ENCODE measurements at places on chromosomes 1 and 21.

DNA sequence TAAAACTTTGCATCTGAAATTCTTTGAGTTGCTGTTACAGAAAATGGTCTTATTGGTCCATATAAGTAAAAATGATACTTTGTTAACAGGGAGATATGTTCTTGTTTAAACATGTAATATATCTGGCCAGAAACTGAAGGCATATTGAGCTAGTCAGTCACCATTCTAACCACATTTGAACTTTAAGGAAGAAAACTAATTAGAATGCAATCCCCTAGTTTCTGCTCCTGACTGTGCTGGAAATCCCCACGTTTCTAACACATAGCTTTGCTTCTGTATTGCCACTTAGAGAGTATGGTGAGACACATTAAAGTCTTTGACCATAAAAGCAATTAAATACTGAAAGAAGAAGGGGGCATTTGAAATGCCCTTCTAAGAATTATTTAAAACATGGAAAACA is 32.1 kb upstream of the HIVEP3 start:
- peak; percentile 6 for DNase-seq

GRCh38 chr1:186770421-186770820 is 58.3 kb upstream of the PLA2G4A start:
- no peak for DNase-seq

- no peak for DNase-seq
Observed at GRCh38 chr1:59718989-59719360, 95.8 kb upstream of the HOOK1 start.

GRCh38 chr21:44946254-44947041 is 6.6 kb downstream of the SLX9 start:
- no peak for DNase-seq

- no peak for DNase-seq
Observed at GRCh38 chr1:6867729-6868659, 82.7 kb downstream of the CAMTA1 start.

DNA sequence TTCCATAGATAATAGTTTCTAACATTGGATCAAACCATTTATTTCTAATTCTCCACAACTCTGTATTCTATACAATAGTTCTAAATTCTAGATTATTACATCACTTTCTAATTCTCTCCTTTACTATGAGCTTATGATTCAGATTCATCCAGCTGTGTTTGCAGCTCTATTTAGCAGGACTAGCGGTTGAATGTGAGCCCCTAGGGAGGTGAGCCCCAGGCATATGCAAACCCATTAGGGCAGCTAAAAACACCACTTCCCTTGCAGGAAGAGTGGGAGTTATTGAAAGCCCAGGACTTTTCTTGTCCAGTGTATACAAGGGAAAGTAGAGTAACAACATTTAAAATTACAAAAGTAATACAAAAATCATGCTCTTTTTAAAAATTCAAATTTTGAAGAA is 56.9 kb downstream of the KRTAP19-8 start:
- no peak for DNase-seq

DNA sequence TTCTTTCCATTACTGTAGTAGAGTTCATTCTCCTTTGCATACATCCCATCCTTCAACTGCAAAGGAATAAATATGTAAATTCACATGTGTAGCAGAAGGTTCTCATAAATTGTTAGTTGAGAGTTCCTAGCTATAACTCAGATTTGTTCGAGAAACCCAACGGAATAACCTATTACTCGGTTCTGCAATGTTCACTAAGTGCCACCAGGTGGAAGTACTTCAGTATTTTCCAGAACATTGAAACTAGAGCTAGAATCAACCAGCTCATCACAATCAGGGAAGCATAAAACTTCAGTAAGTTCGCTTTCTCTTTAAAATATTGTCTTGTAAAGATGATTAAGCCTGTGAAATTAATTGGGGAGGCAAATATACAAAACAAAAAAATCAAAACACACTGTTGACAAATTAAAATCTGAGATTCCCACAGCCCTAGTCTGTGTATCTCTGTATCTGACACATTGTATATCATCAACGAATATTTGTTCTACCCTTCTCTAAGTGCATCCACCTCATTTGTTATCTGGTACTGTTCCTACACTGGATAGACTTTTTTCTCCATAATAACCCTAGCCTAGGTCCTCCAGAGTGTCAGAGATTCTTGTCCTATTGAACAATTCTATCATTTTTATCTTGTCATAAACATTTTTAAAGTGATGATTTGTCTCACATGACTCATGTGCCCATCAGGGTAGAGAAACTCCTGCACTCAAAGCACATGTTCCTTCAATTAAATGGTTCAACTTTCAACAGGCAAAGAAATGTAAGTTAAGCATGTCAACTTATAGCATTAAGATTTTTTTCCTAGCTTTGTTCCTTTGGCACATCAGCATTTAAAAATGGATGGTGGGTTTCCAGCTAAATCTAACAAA is 31.9 kb downstream of the MROH9 start:
- peak; percentile 18 for DNase-seq

- DNase-seq: no peak
Observed at GRCh38 chr1:91901231-91901630, 15.3 kb upstream of the TGFBR3 start.

GRCh38 chr1:91124290-91124985 is 102.6 kb upstream of the ZNF644 start:
- DNase-seq: peak; percentile 84

DNA sequence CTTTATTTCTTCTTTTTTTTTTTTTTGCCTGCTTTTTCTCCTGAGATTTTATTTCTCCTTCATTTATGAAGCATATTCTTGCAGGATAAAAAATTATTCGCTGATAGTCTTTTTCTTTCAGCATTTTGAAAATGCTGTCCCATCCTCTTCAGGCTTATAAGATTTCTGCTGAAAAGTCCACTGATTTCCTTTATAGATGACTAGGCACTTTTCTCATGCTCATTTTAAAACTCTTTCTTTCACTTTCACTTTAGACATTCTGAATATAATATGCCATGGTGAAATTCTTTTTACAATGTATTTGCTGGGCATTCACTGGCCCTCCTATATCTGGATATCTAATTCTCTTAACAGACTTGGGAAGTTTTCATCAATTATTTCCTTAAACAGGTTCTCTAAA is 25.5 kb upstream of the GTF2B start:
- no peak for DNase-seq

DNA sequence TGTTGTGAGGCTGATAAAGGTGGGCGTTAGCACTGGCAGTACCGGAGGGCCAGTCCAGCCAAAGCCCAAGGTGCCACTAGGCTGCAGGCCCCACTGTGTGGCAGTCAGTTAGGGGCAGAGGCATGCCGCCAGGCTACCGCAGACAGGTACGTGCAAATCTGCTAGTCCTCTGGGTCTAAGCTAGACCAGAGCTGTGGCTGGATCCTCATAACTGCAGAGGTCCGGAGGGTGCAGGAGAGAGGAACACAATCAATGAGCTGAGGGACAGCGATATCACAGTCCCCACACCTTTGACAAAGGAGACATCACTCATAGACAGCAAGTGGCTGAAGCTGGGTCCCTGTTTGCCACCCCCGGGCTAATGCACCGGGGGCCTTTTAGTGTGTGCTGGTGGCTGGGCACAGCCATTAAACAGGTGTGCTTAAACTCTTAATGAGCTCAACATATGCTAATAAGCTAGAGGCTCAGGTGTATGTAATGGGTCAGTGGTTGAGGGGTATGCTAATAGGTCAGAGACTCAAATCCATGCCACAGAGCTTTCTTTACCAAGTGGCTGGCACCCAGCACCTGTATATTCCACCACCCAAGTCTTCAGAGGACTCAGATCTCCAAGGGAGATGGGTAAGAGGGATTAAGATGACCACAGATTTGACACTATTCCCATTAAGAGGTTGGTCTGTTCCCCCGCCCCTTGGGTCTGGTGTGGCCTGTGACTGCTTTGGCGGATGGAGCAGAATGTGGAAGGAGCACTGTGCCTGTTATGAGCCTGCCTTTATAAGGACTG is 82.0 kb downstream of the GLIS1 start:
- no peak for DNase-seq

GRCh38 chr1:159941141-159941540 is 4.3 kb downstream of the IGSF9 start:
- DNase-seq: no peak

- DNase-seq: peak; percentile 52
Observed at GRCh38 chr21:36079010-36079649, 9.3 kb downstream of the CBR1 start.

DNA sequence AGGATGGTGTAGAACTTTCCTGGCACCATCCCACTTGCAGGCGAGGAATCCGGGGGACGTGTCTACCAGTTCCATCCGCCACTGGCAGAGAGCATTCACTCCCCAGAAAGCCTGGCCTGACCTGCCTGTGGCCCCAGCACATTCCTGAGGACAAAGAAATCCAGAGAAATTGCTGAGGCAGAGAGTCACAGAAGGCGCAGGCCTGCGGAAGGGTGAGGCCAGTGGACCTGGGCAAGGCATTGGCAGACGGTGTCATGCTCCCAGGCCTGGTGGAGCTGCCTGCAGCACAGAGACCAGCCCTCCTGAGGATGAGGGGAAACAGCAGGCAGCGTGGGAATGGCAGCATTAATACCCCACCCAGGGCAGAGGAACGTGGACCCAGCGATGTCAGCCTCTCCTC is 81.2 kb upstream of the F3 start:
- DNase-seq: no peak

GRCh38 chr1:156319664-156320063 is 18.4 kb downstream of the CCT3 start:
- DNase-seq: no peak

- DNase-seq: no peak
Observed at GRCh38 chr21:38863291-38863690, 57.6 kb downstream of the ETS2 start.

- DNase-seq: peak; percentile 50
Observed at GRCh38 chr1:223748773-223749733, 36.7 kb downstream of the CAPN2 start.

- DNase-seq: no peak
Observed at GRCh38 chr1:228292609-228292911, 84.7 kb downstream of the OBSCN start.

- DNase-seq: no peak
Observed at GRCh38 chr1:58754073-58754613, 29.7 kb downstream of the JUN start.

DNA sequence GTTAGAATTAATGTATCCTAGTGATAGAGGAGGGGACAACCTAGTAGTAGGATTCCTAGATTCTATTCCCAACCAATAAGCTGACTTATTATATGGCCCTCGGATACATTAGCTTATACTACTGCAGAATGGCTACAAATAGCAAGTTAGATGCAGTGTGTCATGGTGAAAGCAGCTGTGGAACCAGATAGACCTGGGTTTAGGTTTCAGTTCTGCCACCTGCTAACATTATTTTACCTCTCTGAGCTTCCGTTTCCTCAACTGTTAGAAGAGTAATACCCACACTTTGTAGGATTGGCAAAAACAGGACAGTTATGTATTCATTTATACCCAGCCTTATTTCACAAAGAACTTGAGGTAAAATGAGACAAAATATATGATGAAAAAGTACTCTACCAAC is 21.6 kb upstream of the MAGOH start:
- no peak for DNase-seq

DNA sequence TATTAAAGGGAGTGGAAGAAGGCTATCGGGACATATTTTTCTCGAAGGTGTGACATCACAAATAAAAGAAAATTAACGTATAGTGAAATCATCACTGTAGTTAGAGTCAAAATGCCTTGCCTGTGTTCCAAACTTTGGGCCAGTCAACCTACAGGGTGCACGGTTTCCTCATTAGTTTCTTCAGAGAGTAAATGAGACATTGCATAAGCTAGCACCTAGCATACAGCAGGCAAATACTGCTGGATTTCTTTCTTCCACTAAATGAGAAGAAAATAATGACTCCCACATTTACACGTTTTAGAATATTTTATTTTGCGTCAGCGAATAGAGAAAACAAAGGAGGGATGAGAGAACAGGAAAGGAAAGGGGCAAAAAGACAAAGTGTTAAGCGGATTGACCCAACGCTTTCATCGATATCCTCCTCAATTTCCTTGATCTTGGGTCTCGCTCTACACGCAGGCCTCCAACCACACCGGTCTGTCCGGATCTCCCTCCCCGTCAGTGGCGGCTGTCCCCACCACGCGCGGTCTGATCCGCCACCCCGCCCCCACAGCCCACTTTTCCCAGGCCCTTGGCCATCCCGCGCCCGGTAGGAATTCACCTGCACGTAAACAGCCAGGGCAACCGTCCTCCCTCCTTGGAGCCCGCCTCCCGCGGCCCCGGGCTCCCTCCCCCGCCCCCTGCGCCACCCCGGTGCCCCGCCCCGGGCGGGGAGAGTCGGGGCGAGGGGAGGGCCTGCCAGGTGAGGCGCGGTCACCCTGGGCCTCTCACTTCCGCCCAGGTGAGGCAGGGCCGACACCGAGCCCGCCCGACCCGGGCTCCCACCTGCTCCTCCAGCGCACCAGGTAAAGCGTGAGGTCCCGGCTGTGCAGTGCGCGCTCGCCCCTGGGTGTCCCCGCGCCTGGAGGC is at the start of gene PATJ:
PATJ (plus strand) TSS at position 770 of the 909 bp plus-strand sequence. CDS start 20,413 bp downstream, outside the sequence.
- DNase-seq: peak; percentile 17

DNA sequence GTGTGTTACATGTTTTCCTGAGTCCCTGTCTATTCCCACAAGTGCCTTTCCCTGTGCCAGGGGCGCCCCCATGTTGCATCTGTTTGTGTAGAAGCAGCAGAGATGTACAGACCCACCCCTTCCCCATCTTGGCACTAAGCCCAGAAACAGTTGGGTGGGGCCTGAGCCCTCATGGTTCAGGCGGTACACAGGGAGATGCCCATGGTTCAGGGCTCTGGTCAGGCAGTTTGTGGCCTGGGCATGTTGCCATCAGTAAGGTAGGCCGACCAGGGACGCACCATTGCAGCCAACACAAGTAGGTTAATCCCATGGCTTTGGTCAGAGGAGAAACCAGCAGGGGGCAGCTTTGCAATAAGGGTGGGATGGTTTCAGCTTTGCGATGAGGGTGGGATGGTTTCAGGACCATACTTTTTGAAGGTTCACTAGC is 914 bp upstream of the ADGRB2 start:
- no peak for DNase-seq

- DNase-seq: no peak
Observed at GRCh38 chr21:38621132-38621531, 122.9 kb upstream of the ERG start.

- no peak for DNase-seq
Observed at GRCh38 chr21:16377857-16378256, 648.1 kb downstream of the USP25 start.
